ENCODE measurements at places on chromosomes 13 and 19. TPM values are rescaled to one million over a fixed set of nuclear protein-coding genes. Genes with fewer than 3 reads are reported as not detected.

SHFL gene
- 13.0 TPM for polyA plus RNA-seq

OR7A10 gene
- not detected for polyA plus RNA-seq

GRCh38 chr13:46572752-46573431, 19.9 kb downstream of the LRCH1 start:
- DNase-seq = no peak

- no peak for DNase-seq
Observed at GRCh38 chr13:112601371-112601770, 13.4 kb upstream of the TUBGCP3 start.

MAST1 gene
- 0.15 TPM for polyA plus RNA-seq

GRCh38 chr13:100668408-100668807, 6.2 kb downstream of the TMTC4 start:
- no peak for DNase-seq

ZNF667 gene
- polyA plus RNA-seq = 4.3 TPM

STXBP2 gene
- 6.7 TPM for polyA plus RNA-seq

TMPRSS9 gene
- 0.19 TPM for polyA plus RNA-seq

DNA sequence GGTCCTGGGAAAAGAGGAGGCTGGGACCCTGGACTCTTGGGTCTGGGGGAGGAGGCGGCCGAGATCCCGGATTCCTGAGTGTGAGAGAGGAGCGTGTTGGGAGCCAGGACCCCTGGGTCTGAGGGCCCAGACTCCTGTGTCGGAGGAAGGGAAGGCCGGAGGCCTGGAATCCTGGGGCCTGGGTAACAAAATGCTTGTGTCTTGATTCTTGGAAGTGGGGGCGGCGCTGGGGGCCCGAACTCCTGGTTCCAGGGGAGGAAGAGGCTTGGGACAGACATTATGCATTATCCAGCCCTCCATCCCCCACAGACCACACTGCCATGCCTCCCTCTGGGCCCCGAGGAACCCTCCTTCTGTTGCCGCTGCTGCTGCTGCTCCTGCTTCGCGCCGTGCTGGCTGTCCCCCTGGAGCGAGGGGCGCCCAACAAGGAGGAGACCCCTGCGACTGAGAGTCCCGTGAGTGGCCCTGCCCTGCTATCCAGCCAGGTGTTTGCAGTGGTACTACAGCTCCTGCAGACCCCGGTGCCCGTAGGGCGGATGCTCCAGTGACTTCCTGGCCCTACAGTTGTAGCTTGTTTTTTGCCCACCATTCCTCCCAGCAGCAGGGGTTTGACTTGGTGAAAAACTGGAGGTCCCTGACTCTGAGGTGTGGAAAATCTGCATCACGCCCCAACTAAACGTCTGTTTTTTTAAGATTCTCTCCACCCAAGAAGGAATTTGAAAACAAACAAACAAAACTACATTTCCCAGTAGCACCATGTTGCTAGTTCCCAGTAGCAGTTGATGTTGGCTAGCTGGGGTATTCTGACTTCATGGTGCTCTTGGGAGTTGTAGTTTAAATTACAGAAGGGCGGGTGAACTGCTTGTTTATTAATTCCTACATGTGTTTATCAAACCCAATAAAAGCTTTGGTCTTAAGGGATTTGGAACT, 630 bp downstream of the NUCB1 start:
- no peak for DNase-seq

- no peak for DNase-seq
Observed at GRCh38 chr13:24247016-24247415, 62.4 kb upstream of the C1QTNF9 start.

GRCh38 chr19:55206664-55207500, 2.4 kb downstream of the PTPRH start:
- peak; percentile 92 for DNase-seq

DNA sequence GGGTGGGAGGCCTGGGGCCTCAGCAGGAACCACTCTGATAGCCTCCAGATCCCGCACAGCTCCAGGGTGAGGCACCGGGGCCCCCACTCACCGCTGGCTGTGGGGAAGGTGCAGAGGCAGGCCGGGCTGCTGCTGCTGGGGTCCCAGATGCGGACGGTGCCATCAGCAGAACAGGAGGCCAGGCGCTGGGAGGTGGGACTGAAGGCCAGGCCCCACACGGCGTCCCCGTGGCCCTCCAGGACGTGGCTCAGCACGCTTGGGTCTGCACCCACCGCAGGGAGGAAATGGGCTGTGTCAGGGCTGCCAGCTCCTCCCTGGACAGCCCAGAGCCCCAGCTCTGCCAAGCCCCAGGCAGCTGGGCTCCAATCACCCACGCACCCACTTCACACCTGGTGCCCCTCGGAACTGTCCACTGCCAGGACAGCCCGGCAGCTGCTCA, 6.1 kb upstream of the PRKD2 start:
- DNase-seq = no peak

CC2D1A gene
- polyA plus RNA-seq = 29.2 TPM

DNA sequence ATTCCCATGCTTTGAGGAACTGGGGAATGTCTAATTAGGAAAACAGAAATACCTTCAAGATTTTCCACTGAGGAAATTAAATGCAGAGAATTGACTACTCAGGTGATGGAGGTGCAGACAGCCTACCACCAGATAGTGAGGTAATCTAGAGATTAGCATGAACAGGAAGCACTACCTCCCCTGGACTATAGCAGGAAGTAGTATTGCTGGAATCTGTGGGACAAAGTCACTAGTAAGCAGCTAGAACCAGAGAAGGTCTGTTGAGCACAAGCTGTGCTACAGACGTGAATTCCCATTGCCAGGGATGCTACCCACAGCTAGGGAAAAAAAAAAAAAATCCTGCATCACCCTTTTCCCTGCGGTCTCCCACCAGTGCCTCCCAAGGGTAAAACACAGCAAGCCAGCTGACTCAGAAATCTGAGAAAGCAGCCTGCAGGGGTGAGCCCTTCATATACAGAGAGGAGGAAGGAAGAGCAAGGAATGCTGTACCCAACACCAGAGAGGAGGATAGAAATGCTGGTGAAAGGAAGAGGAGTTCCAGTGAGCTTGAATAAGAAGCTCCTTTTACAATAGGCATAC, 10.2 kb downstream of the ENOX1 start:
- no peak for DNase-seq

DNA sequence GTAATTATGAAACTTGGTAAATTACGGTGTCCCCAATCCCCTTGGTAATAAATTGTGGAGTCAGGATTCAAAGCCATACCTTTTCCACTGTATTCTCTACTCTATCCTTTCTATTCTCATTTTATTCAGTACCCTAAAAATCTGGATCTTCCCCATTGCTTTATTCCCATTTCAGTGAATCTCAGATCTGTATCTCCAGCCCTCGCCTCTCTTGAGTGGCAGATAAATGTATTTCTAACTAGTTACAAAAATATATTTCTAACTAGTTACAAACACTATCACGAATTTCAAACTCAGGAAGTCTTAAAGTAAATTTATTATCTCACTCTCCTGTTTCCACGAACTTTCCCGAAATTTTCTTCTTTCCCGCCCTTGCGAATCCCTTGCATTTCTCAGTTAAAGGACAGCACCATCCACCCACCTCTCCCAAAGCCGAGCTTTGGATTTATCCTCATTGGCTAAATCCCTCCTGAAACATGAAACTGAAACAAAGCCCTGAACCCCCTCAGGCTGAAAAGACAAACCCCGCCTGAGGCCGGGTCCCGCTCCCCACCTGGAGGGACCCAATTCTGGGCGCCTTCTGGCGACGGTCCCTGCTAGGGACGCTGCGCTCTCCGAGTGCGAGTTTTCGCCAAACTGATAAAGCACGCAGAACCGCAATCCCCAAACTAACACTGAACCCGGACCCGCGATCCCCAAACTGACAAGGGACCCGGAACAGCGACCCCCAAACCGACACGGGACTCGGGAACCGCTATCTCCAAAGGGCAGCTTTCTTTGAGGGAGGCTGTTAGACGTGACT, 164.3 kb upstream of the PABPC3 start:
- DNase-seq = no peak

DNA sequence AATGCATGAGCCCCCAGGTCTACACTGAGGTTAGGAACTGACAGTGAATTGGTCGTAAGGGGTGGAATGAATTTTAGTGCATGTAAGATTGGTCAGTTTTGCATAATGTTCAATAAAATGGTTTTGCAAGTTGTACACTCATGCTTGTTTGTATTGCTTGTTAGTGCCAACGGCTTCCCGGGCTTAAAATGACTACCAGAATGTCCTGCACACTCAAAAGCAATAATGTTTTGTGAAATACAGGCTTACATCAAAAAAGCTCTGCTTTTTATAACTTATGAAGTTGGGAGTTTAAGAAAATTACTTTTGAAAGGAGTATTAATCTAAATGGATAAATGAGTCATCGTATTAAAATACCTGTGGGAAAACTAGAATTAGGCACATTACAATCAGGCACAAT, 112.9 kb downstream of the GPC6 start:
- no peak for DNase-seq
